ENCODE measurements at places on chromosomes 3 and 15.

DNA sequence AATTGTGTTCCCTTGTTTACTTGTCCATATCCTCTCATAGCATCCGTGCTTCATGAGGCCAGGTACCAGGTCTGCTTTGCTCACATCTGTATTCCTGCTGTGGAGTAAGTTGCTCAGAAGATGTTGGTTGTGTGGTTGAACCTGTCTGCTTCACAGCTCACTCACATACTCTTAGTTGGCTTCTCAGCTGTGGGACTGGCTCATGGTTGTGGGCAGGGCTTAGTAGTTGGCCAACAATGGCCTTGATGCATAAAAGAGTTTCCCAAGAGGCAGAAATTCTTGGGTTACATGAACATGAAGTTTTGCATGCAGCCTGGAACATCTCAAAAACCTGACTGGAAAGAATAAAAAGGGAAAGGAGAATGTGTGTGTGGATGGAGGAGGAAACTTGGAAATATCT is 17.0 kb downstream of the CELF6 start:
- no peak for DNase-seq

DNA sequence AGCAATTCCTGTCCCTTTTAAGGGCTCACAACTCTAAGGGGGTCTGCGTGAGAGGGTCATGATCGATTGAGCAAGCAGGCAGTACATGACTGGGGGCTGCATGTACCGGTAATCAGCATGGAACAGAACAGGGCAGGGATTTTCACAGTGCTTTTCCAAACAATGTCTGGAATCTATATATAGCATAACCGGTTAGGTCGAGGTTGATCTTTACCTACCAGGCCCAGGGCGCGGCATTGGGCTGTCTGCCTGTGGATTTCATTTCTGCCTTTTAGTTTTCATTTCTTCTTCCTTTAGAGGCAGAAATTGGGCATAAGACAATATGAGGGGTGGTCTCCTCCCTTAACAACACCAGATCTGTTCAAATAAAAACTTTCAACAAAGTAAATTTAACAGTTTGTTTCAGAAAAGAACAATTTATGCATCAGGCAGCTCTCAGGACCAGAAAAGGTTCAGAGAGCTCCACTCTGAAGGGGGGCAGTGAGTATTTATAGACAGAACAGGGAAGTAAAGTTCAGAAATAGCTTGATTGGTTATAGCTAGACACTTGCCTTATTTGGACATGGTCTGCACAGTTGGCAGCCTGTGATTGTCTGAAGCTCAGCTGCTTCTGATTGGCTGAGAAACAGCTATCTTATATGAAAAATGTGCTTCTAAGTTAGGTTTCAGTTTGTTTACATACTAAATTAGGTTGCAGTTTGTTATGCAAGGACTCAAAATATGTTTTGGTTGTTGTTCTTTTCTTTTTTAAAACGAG is 17.2 kb upstream of the B4GALT4 start:
- no peak for DNase-seq

DNA sequence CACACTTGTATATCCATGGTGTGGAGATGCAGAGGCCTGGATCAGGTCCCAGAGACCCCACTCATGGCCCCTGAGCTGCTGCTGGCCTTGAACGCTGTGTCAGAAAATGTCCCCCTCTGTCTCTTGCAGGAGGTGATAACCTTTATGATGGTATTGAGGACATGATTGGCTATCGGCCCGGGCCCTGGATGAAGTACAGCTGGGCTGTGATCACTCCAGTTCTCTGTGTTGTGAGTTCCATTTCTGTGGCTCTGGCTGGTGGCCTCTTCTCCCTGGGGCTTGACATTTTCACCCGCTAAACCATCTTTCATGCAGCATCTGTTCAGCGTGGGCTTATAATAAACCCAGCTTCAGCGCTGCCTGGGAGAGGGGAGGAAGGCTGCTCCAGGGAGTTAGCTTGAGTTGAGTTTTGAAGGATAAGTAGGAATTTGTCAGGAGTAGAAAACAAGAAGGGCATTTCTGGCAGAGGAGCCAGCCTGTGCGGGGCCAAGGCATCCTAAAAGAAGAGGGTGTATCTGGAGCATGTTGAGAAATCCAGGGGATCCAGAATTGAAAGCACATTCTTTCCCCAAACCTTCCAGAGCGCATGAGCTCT is 61.1 kb downstream of the GRIP2 start:
- DNase-seq: no peak

- no peak for DNase-seq
Measured at GRCh38 chr15:35958975-35959374, 413.0 kb upstream of the DPH6 start.

DNA sequence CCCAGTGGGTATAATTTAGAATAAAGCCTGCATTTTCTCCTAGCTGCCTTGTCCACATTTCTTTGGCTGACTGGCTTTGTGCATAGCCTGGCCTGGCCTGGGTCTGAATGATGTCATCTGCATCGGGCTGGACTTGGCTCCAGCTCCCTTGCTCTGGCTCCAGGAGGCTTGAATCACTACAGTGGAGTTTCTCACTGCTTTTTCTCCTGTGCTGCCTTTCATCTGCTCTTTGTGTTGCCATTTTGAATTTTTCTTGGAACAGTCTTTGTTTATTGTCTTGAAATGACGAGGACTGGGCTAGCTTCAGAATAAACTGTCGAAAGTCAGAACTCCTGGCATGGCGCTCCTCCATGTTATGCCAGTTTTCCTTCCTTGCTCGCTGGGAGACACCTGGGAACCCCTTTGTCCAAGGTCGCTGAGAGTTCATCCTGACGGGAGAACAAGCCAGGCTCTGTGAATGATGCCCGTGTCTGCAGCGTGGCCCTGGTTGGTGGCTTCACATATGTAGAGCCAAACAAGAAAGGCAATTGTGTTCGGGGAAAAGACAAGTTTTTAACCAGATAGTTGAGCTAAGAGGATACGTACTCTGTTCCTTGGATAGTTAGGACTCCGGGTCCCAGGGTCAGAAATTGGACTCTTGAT is 258.9 kb downstream of the PDZRN3 start:
- no peak for DNase-seq

- DNase-seq: no peak
Measured at GRCh38 chr3:128736601-128737000, 10.6 kb downstream of the RAB7A start.

- DNase-seq: no peak
Measured at GRCh38 chr3:37216597-37217097, 42.3 kb upstream of the LRRFIP2 start.

DNA sequence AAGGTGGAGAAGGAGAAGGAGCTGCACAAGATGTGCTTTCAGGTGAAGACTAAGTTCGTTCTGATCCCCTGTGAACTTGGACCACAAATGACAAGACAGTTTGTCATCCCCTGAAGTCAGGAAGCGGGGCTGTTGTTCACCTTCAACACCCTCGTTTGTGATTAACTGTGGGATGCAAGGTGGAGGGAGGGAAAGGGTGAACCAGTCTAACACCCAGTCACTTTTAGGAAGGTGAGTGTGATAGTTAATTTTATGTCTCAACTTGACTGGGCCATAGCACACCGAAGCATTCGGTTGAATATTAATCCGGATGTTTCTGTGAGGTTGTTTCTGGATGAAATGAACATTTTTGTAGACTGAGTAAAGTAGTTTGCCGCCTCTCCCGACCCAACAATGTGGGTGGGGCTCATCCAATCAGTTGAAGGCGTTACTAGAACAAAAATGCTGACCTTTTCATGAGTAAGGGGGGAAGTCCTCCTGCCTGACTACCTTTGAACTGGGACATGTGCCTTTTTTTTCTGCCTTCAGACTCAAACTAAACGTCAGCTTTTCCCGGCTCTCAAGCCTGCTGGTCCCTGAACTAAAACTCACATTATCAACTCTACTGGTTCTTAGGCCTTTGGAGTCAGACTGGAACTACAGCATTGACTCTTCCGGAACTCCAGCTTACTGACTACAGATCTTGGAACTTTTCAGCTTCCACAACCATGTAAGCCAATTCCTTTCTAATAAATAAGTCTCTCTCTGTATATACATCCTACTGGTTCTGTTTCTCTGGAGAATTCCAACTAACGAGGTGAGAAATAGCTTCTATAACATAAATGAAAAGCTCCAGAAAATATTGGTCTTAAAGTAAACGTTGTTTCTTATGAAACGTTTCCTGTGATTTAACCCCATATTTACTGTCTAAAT is 264.0 kb upstream of the SLITRK3 start:
- peak; percentile 63 for DNase-seq

- DNase-seq: no peak
Measured at GRCh38 chr3:119613201-119613600, 15.5 kb downstream of the PLA1A start.

DNA sequence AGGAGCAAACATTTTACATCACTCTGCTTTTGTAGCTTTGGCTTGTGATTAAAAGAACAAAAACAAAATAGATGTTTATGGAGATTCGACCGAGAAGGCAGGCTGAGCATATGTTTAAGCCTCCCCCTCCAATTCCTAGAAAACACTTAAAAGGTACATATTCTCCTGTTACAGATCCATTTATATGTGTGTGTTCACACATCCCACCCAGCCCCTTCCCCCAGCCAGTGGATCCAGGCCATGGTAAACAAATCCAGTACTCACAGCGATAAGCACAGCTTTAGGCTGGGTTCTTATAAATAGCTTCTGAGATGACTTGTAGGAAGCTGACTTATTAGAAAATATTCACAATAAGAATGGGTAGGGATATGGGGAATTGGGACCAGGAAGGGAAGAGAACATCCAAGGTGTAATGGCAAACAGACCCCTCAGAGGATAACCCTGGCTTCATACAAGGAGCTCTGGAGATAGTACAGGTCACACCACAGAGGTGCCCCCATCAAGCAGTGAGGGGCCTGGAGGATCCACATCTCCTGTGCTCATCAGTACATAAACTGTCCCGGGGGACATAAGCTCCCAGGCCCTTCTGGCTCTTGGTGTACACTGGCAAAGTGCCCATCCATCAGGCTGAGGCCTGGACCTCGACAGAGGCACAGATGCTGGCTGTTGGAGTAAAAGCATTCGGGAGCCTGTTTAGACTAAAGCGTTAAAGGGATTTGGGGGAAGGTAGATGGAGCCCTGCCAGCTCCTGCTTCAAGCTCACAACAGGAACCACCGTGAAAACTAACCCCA is 70.0 kb upstream of the UBE2E1 start:
- DNase-seq: no peak

GRCh38 chr3:47443611-47443995 is 32.1 kb downstream of the SCAP start:
- DNase-seq: no peak

GRCh38 chr3:195451373-195452015 is 8.7 kb upstream of the ACAP2 start:
- DNase-seq: no peak

GRCh38 chr15:60003243-60004008 is 685 bp upstream of the FOXB1 start:
- DNase-seq: no peak

GRCh38 chr3:179526989-179527391 is 35.7 kb upstream of the ACTL6A start:
- peak; percentile 12 for DNase-seq

DNA sequence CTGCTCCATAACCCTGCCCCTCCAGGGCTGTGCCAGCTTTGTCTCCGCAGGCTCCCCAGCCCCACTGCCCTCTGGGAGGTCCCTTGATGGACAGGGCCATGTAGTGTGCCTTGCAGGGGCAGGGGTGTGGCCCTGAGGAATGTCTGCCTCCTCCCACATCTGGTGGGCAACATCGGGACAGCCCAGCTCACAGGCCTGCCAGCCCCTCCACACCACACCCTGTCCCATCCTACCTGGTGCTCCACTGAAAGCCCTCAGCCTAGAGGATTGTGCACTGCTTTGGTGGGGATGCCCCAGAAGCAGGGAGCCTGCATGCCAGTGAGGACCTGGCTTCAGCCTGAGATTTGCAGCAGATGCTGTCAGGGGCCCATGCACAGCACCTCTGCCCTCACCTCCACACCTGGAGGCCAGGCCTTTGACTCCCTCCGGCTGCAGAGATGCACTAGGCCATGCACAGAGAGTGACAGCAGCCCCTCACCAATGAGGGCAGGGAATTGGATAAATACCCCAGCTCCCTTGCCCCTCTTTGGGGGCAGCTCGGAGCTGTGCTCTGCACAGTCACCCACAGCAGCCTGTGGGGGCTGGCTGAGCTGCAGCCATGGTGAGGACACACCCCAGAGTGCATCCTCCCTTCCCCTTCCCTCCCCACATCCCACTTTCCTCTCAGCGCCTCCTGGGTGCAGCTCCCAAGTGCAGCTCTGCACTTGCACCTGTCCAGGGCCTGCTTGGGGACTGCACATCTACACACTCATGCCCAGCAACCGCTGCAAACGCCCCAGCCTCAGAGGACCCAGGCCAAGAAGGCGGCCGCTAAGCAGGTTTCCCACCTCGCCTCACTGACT is 2.7 kb downstream of the C3orf22 start:
- DNase-seq: no peak

DNA sequence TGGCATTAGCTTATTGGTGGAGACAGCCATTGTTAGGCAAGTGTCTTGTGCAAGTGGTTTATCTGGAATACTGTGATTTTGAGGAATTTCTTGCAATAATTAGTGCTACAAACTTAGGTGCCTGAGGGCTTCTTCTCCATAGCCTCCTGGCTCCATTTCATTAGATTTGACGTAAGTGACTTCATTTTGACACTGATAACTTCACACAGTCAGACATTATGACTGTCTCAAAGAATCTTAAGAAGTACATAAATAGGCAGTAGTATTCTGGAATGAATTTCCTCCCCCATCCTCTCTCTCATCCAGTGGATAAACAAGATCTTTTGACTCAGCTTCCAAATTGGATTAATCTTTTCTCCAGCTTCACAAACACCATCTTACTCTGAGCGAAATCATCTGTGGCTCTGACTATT is 19.0 kb downstream of the ARL14 start:
- DNase-seq: no peak

GRCh38 chr3:126811530-126811929 is 107.5 kb downstream of the CHCHD6 start:
- no peak for DNase-seq

GRCh38 chr15:52020221-52021085 is 1.4 kb downstream of the MAPK6 start:
- no peak for DNase-seq

DNA sequence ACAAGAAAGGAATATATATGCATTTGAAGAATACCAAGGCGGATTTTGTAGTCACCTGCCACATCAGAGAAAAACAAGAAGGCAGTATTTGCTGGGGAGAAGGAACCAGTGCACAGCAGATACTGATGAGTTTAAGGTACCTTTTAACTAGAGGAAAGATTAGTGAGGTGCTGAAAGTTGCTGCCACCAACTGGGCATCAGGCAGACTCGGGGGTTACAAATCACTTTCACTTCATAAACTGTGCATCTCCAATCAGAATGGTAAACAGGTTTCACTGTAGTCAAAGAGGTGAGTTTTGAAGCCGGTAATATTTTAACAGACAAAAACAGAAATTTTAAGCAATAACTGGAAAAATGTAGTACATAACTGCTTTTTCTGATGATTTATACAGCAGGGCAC is 4.1 kb downstream of the FBN1 start:
- DNase-seq: no peak

DNA sequence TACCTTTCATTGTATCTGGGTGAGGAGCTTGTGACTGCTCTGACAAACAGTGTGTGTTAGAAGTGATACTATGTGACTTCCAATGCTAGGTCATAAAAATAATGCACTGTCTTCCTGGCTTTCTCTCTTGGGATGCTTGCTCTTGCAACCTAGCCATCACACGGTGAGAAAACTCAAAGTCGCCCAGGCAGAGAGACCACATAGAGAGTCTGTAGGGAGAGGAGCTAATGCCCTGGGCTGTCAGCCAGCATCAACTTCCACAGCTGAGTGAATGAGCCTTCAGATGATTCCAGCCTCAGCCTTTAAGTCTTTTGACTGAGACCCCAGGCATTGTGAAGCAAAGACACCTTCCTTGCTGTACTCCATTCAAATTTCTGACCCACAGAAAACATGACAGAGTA is 220.6 kb upstream of the SGO1 start:
- peak; percentile 28 for DNase-seq
